ENCODE measurements at places on chromosomes 12 and 14. TPM values are rescaled to one million over a fixed set of nuclear protein-coding genes. Genes with fewer than 3 reads are reported as not detected.

The AQP6 gene
- not detected for total RNA-seq

The SOS2 gene
- 17.2 TPM for total RNA-seq

The BDKRB2 gene
- total RNA-seq = not detected

The DPY19L2 gene
- total RNA-seq = 0.61 TPM

The GPX2 gene
- not detected for total RNA-seq

The PDE3A gene
- total RNA-seq = not detected

The SERPINA3 gene
- not detected for total RNA-seq

The RAN gene
- 1,179 TPM for total RNA-seq

The FGF6 gene
- not detected for total RNA-seq

The BCL11B gene
- 79.6 TPM for total RNA-seq

The LMNTD1 gene
- not detected for total RNA-seq

The OSBPL8 gene
- total RNA-seq = 108 TPM

The FERMT2 gene
- 0.59 TPM for total RNA-seq

The TRIM9 gene
- total RNA-seq = 0.18 TPM

The CELA1 gene
- 0.16 TPM for total RNA-seq

The ALG10B gene
- total RNA-seq = 10.5 TPM

The TAS2R42 gene
- total RNA-seq = not detected

The BHLHE41 gene
- not detected for total RNA-seq

The KDM2B gene
- 60.4 TPM for total RNA-seq

The PGAM5 gene
- total RNA-seq = 58.2 TPM

The PTCSC3 gene
- not detected for total RNA-seq

The SLC25A29 gene
- total RNA-seq = 27.7 TPM

The WASHC3 gene
- 59.1 TPM for total RNA-seq

The MUCL1 gene
- not detected for total RNA-seq

The TOMM20L gene
- not detected for total RNA-seq

The RNF10 gene
- total RNA-seq = 183 TPM

The CD163 gene
- total RNA-seq = not detected

The SLC25A47 gene
- total RNA-seq = not detected

All from T-helper 2 cell treated with Interferon-gamma antibody and Interleukin-4, amounts not matched to agents 100 ng/mL and 5 ng/mL, for 36 hours (primary cell).